ENCODE measurements at places on chromosomes 12 and 14. TPM values are rescaled to one million over a fixed set of nuclear protein-coding genes. Genes with fewer than 3 reads are reported as not detected.

TAS2R9 gene
- not detected for total RNA-seq

IL31 gene
- total RNA-seq, result not detected

SMCO2 gene
- total RNA-seq, result not detected

NKX2-1 gene
- not detected for total RNA-seq

DNA sequence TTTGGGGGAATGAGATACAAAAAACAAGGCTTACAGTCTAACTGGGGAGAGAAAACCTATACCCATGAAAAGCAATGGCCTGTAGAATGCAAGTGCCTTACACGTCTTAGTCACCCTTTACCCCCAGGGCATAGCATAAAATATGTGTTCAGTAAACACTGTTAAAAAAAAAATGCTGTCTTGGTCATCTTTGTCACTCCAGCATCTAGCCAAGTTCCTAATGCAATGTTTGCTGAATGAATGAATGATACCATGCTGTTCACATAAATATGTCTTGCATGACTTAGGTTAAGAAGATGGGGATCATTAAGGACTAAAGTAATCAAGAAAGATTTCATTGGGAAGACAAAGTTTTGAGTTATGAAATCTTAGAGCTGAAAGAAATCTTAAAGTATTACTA, 38.5 kb downstream of the PPP2R5E start:
- no peak overlapping the region for H3K4me3 ChIP-seq
- peaks cover 30% of the 10 kb centered on the region for H3K36me3 ChIP-seq
- no peaks in the 10 kb centered on the region for H3K27me3 ChIP-seq
- peaks cover 26% of the 10 kb centered on the region for H3K4me1 ChIP-seq

- DNase-seq, result no peak
- H3K27ac ChIP-seq, result no peak overlapping the region
- no peaks in the 10 kb centered on the region for H3K4me1 ChIP-seq
- H3K27me3 ChIP-seq, result peaks cover 5% of the 10 kb centered on the region
- no peak overlapping the region for H3K4me3 ChIP-seq
These were observed 6.6 kb downstream of the DLK1 start for GRCh38 chr14:100733152-100733850.

GRCh38 chr12:122979908-122980182, 636 bp upstream of the ARL6IP4 start:
- peak overlapping the region; percentile 88 for H3K4me3 ChIP-seq
- DNase-seq, result no peak
- no peaks in the 10 kb centered on the region for H3K27me3 ChIP-seq

GRCh38 chr12:54460317-54460923, 13.0 kb downstream of the GTSF1 start:
- H3K4me1 ChIP-seq, result no peaks in the 10 kb centered on the region
- no peak overlapping the region for H3K27ac ChIP-seq
- peaks cover 17% of the 10 kb centered on the region for H3K27me3 ChIP-seq
- H3K4me3 ChIP-seq, result no peak overlapping the region
- no peaks in the 10 kb centered on the region for H3K36me3 ChIP-seq

DNA sequence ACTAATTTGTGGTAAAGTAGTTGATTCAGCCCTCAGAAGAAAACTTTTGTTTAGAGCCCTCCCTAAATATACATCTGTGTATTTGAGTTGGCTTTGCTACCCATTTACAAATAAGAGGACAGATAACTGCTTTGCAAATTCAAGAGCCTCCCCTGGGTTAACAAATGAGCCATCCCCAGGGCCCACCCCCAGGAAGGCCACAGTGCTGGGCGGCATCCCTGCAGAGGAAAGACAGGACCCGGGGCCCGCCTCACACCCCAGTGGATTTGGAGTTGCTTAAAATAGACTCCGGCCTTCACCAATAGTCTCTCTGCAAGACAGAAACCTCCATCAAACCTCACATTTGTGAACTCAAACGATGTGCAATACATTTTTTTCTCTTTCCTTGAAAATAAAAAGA, 2.7 kb downstream of the FZD10 start:
- H3K4me1 ChIP-seq, result peaks cover 2% of the 10 kb centered on the region
- no peaks in the 10 kb centered on the region for H3K36me3 ChIP-seq
- peaks cover 26% of the 10 kb centered on the region for H3K27me3 ChIP-seq
- H3K27ac ChIP-seq, result no peak overlapping the region
- DNase-seq, result no peak

GRCh38 chr12:19014240-19014639, 115.3 kb upstream of the PLEKHA5 start:
- H3K36me3 ChIP-seq, result no peaks in the 10 kb centered on the region
- no peak overlapping the region for H3K4me3 ChIP-seq
- H3K27ac ChIP-seq, result no peak overlapping the region
- DNase-seq, result no peak
- no peaks in the 10 kb centered on the region for H3K27me3 ChIP-seq
- H3K4me1 ChIP-seq, result no peaks in the 10 kb centered on the region

DNA sequence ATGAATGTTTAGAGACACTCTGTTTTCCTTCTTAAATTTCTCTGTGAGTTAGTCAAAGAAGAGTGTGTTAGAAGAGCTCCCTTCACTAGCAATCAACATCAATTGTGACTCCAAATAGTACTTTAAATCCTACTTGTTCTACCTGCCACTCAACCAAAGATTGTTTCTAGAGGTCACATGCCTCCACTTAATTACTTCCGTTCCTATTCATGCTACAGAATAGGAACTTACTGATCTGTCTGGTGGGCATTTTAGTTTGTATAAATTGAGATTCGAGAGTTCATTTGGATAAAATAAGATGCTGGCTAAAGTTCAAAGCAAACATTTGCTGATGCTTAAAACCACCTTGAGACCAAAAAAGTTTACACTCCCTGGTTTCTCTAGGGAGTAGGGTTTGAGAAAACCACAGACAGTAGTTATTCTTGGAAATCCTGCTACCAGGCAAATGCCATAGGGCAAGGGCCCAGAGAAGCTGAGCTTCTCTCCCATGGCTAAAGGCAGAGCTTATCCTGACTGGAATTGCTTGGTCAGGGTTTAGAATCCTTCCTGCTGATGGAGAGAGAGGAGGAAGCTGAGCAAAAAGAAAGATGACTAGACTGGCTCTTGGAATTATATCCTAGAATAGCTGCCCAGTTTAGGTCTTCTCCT, 389.6 kb upstream of the ATP2B1 start:
- H3K4me1 ChIP-seq, result peaks cover 35% of the 10 kb centered on the region
- H3K36me3 ChIP-seq, result no peaks in the 10 kb centered on the region
- H3K4me3 ChIP-seq, result no peak overlapping the region
- no peak for DNase-seq
- no peaks in the 10 kb centered on the region for H3K27me3 ChIP-seq

DNA sequence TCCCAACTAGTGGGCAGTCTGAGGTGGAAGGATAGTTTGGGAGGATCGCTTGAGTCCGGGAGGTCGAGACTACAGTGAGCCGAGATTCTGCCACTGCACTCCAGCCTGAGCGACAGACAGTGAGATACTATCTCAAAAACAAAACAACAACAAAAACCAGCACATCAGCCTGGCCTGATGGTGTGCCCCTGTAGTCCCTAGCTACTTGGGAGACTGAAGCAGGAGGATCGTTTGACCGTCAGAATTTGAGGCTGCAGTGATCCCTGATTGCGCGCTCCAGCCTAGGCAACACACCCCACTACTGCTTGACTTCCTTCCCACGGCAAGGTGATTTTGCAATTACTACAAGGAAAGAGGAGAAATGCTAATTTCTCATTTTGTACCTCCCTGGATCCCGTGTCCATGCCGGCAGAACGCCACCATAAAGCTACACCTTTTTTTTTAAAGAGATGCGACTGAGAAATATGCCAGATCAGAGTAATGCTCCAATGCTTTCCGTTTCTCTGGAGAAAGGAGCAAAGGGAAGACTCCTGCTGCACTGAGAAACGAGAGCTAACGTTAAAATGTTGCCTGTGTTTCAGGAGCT, 672 bp upstream of the SCFD1 start:
- H3K27me3 ChIP-seq, result no peaks in the 10 kb centered on the region
- peaks cover 19% of the 10 kb centered on the region for H3K36me3 ChIP-seq
- peaks cover 45% of the 10 kb centered on the region for H3K4me1 ChIP-seq

DNA sequence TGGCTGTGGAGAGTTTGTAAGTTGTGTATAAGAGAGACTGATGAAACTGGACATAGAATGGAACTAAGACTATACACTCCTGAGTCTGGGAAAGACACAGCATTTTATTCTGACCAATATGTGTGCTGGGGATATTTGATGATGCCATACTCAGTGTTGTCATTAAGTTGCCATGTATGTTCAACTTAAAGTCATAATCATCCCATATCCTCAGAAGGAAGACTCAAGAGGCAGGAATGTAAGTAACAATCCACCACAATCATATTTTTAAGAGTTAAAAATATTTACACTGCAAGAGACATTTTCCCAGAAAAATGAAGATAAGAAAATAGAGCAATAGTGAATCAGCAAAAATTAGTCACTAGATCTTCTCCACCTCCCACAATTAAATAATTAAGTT, 120.1 kb downstream of the MDGA2 start:
- H3K27ac ChIP-seq, result no peak overlapping the region
- DNase-seq, result no peak
- H3K4me3 ChIP-seq, result no peak overlapping the region
- H3K36me3 ChIP-seq, result no peaks in the 10 kb centered on the region
- no peaks in the 10 kb centered on the region for H3K27me3 ChIP-seq
- H3K4me1 ChIP-seq, result no peaks in the 10 kb centered on the region

- no peaks in the 10 kb centered on the region for H3K27me3 ChIP-seq
- H3K27ac ChIP-seq, result no peak overlapping the region
- DNase-seq, result no peak
- H3K4me1 ChIP-seq, result no peaks in the 10 kb centered on the region
- no peaks in the 10 kb centered on the region for H3K36me3 ChIP-seq
These were observed 50.1 kb upstream of the BCL11B start for GRCh38 chr14:99321955-99322730.

DNA sequence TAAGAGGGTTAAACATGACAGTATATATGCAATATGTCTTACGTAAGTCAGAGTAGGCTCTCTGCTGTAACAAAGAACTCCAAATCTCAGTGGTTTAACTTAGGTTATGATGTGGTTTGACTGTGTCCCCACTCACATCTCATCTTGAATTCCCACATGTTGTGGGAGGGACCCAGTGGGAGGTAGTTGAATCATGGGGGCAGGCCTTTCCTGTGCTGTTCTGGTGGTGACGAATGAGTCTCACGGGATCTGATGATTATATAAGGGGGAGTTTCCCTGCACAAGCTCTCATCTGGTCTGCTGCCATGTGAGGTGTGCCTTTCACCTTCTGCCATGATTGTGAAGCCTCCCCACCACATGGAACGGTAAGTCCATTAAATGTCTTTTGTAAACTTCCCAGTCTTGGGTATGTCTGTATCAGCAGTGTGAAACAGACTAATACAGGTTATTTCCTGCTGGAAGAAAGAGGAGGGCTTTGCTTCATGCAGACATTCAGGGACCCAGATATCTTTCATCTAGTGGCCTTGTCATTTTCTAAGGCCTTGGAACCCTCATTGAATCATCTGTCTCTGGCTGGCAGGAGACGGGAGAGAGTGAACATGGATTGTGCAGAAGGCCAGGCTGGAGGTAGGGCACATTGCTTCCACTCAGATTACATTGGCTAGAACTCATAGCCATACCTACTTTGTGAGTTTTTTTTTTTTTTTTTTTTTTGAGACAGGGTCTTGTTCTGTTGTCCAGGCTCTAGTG, 96.1 kb downstream of the CRADD start:
- H3K27me3 ChIP-seq, result no peaks in the 10 kb centered on the region
- H3K27ac ChIP-seq, result peak overlapping the region; percentile 19
- H3K36me3 ChIP-seq, result no peaks in the 10 kb centered on the region
- H3K4me1 ChIP-seq, result peaks cover 16% of the 10 kb centered on the region
- no peak overlapping the region for H3K4me3 ChIP-seq
- DNase-seq, result no peak

All from activated B cell treated with CpG ODN at 0.5 μM for 24 hours (primary cell).